HCT116 (cell line): ENCODE measurements at places on chromosomes 6 and 20.

DNA sequence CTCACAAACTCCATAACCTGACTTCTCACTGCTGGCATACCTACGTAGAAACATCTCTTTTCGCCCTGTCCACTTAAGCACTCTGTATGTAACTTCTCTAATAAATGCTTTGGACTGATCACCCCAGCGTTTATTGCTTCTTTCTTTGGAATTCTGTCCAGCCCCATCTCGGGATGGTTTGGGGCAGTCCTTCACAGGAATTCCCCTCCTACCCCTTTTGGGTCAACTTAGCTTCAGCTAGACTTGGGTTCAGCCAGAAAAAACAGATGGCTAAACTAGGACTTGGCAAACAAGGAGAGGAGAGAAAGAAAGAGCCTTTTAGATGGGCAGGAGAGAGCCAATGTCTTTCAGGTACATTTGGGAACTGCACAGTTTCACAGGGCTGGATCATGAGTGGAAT is 3.9 kb upstream of the LTV1 start:
- no peaks in the 10 kb centered on the region for H3K27me3 ChIP-seq
- no peaks in the 10 kb centered on the region for H3K36me3 ChIP-seq
- no peak overlapping the region for H3K4me3 ChIP-seq
- H3K27ac ChIP-seq = no peak overlapping the region

- peaks cover 13% of the 10 kb centered on the region for H3K4me1 ChIP-seq
- H3K27me3 ChIP-seq = no peaks in the 10 kb centered on the region
- no peak overlapping the region for H3K27ac ChIP-seq
- no peaks in the 10 kb centered on the region for H3K36me3 ChIP-seq
Observed at GRCh38 chr6:144712541-144712940, 427.4 kb downstream of the UTRN start.

- peak overlapping the region; percentile 88 for H3K4me3 ChIP-seq
- peaks cover 33% of the 10 kb centered on the region for H3K4me1 ChIP-seq
Observed at GRCh38 chr6:17705428-17705777, 1.3 kb downstream of the NUP153 start.

GRCh38 chr6:163405412-163406309 is 8.9 kb upstream of the QKI start:
- no peak for DNase-seq
- H3K4me3 ChIP-seq = no peak overlapping the region
- H3K36me3 ChIP-seq = no peaks in the 10 kb centered on the region
- no peak overlapping the region for H3K27ac ChIP-seq
- no peaks in the 10 kb centered on the region for H3K27me3 ChIP-seq

DNA sequence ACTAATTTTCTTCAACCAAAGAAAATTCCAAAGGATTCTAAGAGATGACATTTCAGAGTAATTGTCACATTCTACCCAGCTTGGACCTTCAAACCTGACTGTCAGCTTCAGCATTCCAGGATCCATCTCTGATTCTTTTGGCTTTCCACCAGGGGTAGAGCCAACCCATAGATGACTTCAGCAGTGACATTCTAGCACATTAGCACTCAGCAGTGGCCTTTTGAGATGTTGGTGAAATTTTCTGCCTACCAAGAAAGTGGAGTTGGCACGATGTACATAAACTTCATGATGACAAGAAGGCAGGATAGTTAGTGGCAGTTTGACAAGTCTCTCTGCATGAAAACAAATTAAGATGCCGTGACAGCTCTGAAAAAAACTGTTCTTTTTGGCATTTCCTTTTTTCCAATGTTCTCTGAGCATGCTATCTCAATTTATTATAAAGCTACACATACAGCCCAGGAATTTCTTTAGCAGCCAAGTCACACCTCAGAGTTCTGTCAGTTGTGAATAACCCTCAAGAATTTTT is 466.5 kb upstream of the RNF217 start:
- no peaks in the 10 kb centered on the region for H3K36me3 ChIP-seq
- H3K27ac ChIP-seq = no peak overlapping the region
- no peak overlapping the region for H3K4me3 ChIP-seq
- no peak for DNase-seq

- no peak overlapping the region for H3K4me3 ChIP-seq
- no peak overlapping the region for H3K27ac ChIP-seq
- H3K4me1 ChIP-seq = no peaks in the 10 kb centered on the region
- no peak for DNase-seq
- H3K36me3 ChIP-seq = no peaks in the 10 kb centered on the region
Observed at GRCh38 chr20:19571996-19572395, 186.1 kb upstream of the RIN2 start.

- no peak overlapping the region for H3K27ac ChIP-seq
- no peaks in the 10 kb centered on the region for H3K36me3 ChIP-seq
- no peak overlapping the region for H3K4me3 ChIP-seq
- no peaks in the 10 kb centered on the region for H3K27me3 ChIP-seq
- no peak for DNase-seq
Observed at GRCh38 chr20:57076951-57077350, 189.5 kb downstream of the BMP7 start.

- no peaks in the 10 kb centered on the region for H3K4me1 ChIP-seq
- H3K36me3 ChIP-seq = no peaks in the 10 kb centered on the region
- no peak overlapping the region for H3K27ac ChIP-seq
- H3K4me3 ChIP-seq = no peak overlapping the region
- peaks cover 6% of the 10 kb centered on the region; the same call in 1 of the 2 replicates for H3K27me3 ChIP-seq
- no peak for DNase-seq
Observed at GRCh38 chr6:33053230-33053629, 20.2 kb downstream of the HLA-DPA1 start.

GRCh38 chr20:44683263-44684046 is 31.7 kb upstream of the CCN5 start:
- peaks cover 22% of the 10 kb centered on the region for H3K4me1 ChIP-seq
- H3K27ac ChIP-seq = no peak overlapping the region
- DNase-seq = peak; percentile 59
- no peak overlapping the region for H3K4me3 ChIP-seq

GRCh38 chr20:60138256-60139220 is 180.3 kb downstream of the CDH26 start:
- no peaks in the 10 kb centered on the region for H3K36me3 ChIP-seq
- no peak overlapping the region for H3K27ac ChIP-seq

DNA sequence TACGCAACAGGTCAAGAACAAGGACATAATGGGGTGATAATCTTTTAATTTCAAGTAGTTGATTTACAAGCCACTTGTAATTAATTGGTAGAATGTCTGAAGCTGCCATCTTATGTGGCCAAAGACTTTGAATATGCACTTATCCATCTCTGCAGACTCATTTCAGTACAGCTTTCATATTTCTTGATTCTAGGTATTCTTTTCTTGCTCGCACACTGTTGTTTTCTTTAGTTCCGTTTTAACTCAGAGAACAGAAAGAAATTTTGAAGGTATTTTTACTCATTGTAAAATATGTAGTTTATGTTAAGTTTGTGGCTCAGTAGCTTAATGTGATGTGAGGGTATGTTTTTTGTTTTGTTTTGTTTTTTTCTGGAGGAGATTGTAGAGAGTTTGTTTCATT is 73.9 kb downstream of the UBR2 start:
- no peaks in the 10 kb centered on the region for H3K27me3 ChIP-seq
- no peak for DNase-seq
- 0 out of 2 replicates have a peak, but pooled peaks cover 7% of the 10 kb centered on the region for H3K36me3 ChIP-seq
- H3K27ac ChIP-seq = no peak overlapping the region
